ENCODE measurements at places on chromosomes 5 and 9.

DNA sequence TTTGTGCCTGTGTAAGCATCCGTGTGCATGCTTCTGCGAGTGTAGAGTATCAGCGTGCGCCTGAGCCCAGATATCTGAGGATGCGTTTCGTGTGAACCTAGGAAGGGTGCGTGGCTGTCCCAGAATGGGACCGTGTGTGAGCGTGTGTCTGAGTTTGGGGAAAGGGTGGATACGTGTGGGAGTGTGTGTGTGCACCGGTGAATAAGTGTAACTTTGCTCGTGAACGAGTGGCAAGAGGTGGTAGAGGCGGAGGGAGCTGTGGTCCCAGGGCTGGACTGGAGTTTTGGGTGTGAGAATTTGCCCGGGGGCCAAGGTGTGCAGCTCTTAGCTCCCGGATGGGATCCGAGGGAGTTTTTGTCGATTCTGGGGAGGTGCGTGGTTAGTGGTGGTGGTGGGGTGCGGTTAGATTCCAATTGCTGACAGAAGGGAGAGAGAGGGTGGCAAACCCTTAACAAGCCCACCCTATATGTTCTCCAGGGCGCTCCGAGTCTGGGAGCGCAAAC is 686 bp upstream of the COL27A1 start:
- no peak for DNase-seq

DNA sequence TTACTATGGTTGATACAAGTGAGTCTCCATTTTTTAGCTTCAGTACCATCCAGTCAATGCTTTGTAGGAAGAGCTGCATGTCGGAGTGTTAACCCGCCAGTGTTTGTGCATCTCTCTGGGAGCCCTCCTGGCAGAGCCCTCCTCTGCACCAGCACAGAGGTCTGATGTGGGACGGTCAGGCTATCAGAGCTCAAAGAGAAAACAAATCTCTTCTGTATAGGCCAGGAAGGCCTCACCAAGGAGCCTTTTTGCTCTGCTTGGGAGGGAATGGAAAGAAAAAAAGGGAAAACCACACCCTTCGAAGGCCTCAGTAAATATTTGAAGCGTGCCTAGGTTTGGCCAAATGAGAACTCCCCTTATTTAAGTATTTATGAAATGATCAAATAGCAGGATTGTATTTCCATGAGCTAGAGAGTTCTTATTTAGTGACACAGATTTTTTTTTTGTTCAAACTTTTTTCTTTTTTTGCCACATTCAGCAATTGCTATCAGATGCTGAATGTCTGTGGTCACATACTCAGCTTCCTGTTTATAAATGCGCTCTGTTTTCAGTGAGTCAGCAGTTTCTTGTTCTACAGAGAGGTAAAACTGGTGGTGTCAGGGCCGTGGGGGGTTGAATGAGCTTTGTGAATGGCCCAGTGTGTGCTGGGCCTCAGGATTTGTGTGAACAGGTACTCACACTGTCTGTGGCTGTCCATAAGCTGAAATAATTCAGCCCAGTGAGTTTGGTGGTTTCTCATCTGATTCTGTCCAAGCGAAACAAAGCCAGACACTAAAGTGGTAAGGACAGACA is 226.6 kb downstream of the SNX18 start:
- DNase-seq = peak; percentile 13

- DNase-seq = no peak
Measured at GRCh38 chr9:69646810-69647209, 25.4 kb downstream of the APBA1 start.

GRCh38 chr9:76394960-76395252 is 680 bp upstream of the RFK start:
- peak; percentile 34 for DNase-seq

- no peak for DNase-seq
Measured at GRCh38 chr5:159155960-159156359, 53.4 kb downstream of the RNF145 start.

DNA sequence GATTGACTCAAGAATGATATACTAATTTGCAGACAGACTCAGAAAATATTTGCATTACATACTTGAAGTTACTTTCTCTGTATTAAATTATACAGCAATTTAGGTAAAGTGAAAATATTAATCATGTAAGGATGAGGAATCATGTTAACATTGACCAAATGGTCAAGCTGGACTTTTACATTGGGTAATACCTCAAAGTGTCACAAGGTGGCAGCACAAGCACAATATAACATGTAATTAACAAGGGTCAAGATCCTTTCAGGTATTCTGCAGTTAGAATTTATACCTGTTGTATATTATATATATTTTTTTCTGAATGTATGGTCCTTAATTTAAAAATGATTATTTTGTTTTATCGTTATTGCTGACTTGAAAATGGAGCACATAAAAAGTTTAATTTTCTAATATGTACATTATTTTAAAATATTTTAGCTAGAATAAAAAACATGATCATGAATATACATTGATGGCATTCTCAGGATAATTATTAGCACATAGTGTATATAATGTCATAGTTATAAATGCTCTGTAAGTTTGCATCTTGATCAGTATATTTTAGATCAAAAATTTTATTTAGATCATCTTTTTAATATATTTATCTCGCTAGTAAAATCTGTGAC is 8.6 kb downstream of the HAPLN1 start:
- no peak for DNase-seq

DNA sequence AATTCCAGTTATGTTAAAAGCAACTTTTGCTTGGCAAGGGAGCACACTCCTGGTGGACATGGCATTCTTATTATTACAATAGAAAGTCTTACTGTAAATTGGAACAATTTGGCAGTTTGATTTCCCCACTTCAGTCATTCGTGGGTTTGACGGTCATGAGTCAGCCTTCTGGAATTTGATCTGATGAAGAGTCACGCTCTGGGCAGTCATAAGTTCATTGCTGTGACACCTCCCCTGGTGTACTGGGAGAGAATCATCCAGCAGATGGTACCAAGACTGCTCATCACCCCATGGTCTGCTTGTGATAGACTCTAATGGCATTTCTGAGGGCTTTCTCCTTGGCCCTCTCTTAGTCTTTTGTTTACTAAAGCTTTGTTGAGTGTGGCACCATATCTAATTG is 53.8 kb downstream of the GLRA1 start:
- no peak for DNase-seq

DNA sequence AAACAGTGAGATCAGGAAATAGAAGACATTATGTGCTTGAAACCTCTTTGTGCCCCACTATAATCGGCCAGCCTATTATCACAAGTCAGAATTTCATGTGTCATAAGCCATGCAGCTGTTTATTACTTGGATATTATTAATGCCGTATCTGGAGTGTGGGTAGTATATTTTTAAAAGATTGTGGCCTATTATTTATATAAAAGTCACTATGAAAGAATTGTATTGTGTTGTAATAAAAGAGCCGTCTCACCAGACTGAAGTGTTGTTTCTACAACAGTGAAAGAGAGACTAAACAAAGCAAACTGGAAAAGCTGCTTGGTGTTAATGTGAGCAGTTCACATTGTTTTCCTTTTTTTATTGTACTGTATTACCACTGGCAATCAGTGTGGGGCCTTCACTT is 449.1 kb downstream of the PSAT1 start:
- no peak for DNase-seq
